ENCODE measurements at places on chromosomes 11 and 22.

- H3K27ac ChIP-seq, result no peak overlapping the region
- no peak overlapping the region for H3K4me3 ChIP-seq
- no peaks in the 10 kb centered on the region for H3K27me3 ChIP-seq
- no peaks in the 10 kb centered on the region for H3K36me3 ChIP-seq
Measured at GRCh38 chr11:75554258-75555022, 7.6 kb upstream of the SERPINH1 start.

- no peaks in the 10 kb centered on the region for H3K27me3 ChIP-seq
- no peaks in the 10 kb centered on the region for H3K4me1 ChIP-seq
- DNase-seq, result no peak
- no peak overlapping the region for H3K4me3 ChIP-seq
Measured at GRCh38 chr11:116658876-116659535, 113.8 kb downstream of the BUD13 start.

GRCh38 chr11:19978668-19979518 lies 181.4 kb downstream of the DBX1 start:
- DNase-seq, result peak; percentile 74
- H3K4me3 ChIP-seq, result no peak overlapping the region
- H3K27me3 ChIP-seq, result no peaks in the 10 kb centered on the region
- H3K4me1 ChIP-seq, result peaks cover 7% of the 10 kb centered on the region
- H3K27ac ChIP-seq, result no peak overlapping the region

DNA sequence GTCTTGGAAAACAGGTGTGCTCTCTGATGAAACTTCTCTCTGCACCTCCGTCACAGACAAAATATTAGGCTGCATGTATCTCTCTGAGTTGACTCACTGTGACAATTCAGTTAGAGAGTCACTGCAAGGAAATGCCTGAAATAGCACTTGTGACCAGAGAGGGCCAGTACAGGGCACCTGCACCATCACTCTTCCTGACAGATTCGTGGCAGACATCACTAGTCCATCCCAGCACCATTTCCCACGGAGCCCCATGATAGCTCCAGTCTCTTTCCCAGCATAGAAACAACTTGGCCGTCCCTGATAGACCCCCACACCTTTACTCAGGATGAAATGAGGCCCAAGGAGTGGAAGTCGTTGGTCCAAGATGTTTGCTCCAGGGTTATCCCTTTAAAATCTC lies 73.3 kb upstream of the ISX start:
- H3K27me3 ChIP-seq, result no peaks in the 10 kb centered on the region
- no peak overlapping the region for H3K4me3 ChIP-seq
- H3K4me1 ChIP-seq, result no peaks in the 10 kb centered on the region
- no peak overlapping the region for H3K27ac ChIP-seq

DNA sequence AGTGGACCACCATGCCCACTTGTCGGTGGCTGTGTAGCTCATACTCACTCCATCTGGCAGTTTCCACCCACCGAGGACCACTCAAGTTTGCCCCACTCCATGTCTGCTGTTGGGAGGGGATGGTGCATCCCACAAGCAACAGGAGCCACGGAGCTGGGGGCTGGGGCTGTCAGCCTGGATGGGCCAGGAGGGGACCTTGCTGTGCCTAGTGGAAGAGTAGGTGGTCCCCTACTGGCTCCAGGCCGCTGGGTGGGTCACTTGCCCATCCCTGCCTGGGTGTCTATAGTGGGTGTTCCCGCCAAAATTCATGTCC lies 57.0 kb downstream of the SMIM38 start:
- H3K4me3 ChIP-seq, result no peak overlapping the region
- H3K27ac ChIP-seq, result no peak overlapping the region
- no peaks in the 10 kb centered on the region for H3K36me3 ChIP-seq

GRCh38 chr11:116454020-116454645 lies 318.7 kb downstream of the BUD13 start:
- peaks cover 20% of the 10 kb centered on the region for H3K4me1 ChIP-seq
- H3K27me3 ChIP-seq, result no peaks in the 10 kb centered on the region
- no peak overlapping the region for H3K27ac ChIP-seq
- no peak overlapping the region for H3K4me3 ChIP-seq
- peak; percentile 80 for DNase-seq

DNA sequence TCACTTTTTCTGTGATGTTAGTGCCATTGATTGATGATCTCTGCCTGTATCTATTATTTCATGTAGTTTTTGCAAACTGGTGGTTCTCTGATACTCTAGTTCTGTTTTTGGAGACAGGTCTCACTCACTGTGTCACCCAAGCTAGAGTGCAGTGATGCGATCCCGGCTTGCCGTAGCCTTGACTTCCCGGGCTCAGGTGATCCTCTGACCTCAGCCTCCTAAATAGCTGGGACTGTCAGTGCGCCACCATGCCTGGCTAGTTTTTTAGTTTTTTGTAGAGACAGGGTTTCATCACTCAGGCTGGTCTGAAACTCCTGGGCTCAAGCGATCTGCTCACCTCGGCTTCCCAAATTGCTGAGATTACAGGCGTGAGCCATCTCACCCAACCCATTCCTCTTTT lies 16.4 kb downstream of the TEAD1 start:
- H3K4me3 ChIP-seq, result no peak overlapping the region
- H3K36me3 ChIP-seq, result no peaks in the 10 kb centered on the region
- H3K27ac ChIP-seq, result no peak overlapping the region
- H3K4me1 ChIP-seq, result peaks cover 63% of the 10 kb centered on the region
- no peak for DNase-seq

- no peaks in the 10 kb centered on the region for H3K36me3 ChIP-seq
- DNase-seq, result no peak
- H3K4me1 ChIP-seq, result no peaks in the 10 kb centered on the region
- no peak overlapping the region for H3K27ac ChIP-seq
Measured at GRCh38 chr11:35126000-35126878, 12.7 kb upstream of the CD44 start.

DNA sequence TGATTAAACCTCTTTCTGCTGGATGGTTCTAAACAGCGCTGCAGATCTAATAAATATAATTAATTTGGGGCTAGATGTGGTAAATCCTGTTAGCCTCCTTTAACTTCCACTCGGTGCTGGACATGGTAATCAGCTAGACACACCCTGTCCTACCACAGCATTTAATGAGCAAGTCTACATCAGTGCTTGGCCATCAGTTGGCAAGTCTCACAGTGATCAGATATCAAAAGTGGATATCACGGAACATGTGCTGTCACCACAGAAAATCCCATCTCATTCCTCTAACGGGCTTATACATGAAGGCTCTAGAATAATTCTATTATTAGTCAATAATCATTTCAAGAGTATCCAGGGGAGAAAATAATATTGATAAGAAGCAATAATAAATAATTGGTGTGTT lies 5.6 kb upstream of the USP28 start:
- H3K4me3 ChIP-seq, result no peak overlapping the region
- no peaks in the 10 kb centered on the region for H3K36me3 ChIP-seq
- H3K4me1 ChIP-seq, result peaks cover under 1% of the 10 kb centered on the region
- no peaks in the 10 kb centered on the region for H3K27me3 ChIP-seq
- no peak for DNase-seq

DNA sequence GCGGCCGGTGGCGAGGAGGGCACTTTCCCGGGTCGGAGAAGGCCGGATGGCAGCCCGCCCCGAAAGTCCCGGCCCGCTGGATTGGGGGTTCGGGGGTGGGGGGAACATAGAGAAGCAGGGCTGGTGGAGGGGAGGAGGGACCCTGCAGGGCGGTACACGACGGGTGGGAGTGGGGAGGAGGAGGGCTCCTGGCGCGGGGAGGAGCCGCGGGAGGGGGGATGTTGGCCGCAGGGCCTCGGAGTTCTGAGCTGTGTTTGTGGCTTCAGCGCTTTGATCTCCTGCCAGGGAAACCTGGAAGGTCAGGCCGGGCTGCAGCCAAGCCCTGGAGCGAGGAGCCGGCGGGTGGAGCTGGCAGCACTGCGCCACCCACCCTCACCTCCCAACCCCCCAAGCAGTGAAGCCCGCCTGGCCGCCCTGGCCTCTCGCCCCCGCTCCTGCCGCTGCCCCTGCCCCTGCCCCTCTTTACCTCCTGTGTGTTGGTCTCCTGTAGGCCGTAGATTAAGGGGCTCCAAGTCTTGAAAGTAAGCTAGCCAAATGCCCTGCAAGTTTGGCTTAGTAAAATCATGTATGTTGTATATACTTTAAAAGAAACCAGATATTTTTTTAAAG lies 30.9 kb downstream of the C22orf31 start:
- no peak overlapping the region for H3K4me3 ChIP-seq
- peaks cover 24% of the 10 kb centered on the region for H3K4me1 ChIP-seq
- H3K36me3 ChIP-seq, result no peaks in the 10 kb centered on the region
- DNase-seq, result peak; percentile 95
- no peaks in the 10 kb centered on the region for H3K27me3 ChIP-seq
- H3K27ac ChIP-seq, result peak overlapping the region; percentile 95

DNA sequence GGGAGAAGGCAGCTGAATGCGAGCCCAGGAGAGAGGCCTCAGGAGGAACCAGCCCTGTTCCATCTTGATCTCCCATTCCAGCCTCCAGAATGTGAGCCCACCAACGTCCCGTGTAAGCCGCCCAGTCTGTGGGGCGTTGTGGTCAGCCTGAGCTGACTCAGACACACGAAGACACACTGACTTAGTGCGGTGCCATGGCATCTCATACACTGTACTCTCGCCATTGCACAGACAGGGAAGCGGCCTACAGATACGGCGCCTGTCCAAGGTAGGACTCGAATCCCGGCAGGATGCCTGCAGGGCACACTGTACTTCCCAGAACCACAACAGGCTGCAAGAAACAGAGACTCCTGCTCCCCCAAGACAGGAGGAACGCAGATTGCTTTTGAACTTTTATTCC lies 179.6 kb downstream of the CTTN start:
- no peaks in the 10 kb centered on the region for H3K36me3 ChIP-seq
- no peak overlapping the region for H3K27ac ChIP-seq
- H3K4me3 ChIP-seq, result no peak overlapping the region
- DNase-seq, result no peak
- no peaks in the 10 kb centered on the region for H3K4me1 ChIP-seq

DNA sequence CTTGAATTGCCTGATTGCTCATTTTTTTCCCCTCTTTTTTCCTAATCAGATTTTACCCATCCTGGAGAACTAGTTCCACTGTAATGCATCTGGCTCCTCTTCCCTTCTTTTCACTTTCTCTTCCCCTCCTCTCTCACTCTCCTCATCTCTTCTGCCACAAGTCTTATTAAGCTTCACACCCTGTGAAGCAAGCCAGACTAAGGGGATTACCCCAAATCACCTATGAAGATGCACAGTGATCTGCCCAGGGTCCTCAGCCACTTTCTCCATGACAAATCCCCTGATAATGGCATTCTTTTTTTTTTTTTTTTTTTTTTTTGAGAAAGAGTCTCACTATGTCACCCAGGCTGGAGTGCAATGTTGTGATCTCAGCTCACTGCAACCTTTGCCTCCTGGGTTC lies 11.2 kb downstream of the UBASH3B start:
- H3K4me1 ChIP-seq, result no peaks in the 10 kb centered on the region
- H3K27ac ChIP-seq, result no peak overlapping the region
- H3K36me3 ChIP-seq, result peaks cover 4% of the 10 kb centered on the region

DNA sequence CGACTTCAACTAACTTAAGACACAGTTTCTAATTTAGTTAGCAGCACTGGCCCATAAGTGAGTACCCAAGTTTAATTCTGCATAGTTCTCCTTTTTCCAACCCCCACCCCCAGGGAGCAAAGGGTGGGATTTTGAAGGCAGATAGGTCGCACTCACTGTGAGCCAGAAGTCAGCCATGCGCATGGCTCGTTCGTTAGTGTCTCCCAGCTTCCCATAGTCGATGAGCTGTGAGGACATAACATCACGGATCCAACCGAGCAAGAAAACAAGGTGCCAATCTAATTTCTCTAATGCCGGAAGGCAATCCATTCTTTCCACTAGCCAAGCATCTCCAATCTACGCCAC lies 577 bp downstream of the MRPL17 start:
- no peak for DNase-seq
- H3K36me3 ChIP-seq, result peaks cover 4% of the 10 kb centered on the region
- peak overlapping the region; percentile 98 for H3K4me3 ChIP-seq
- H3K4me1 ChIP-seq, result peaks cover 8% of the 10 kb centered on the region

GRCh38 chr11:131745405-131745804 lies 375.0 kb downstream of the NTM start:
- no peak overlapping the region for H3K27ac ChIP-seq
- DNase-seq, result no peak
- no peak overlapping the region for H3K4me3 ChIP-seq
- no peaks in the 10 kb centered on the region for H3K36me3 ChIP-seq
- no peaks in the 10 kb centered on the region for H3K4me1 ChIP-seq

DNA sequence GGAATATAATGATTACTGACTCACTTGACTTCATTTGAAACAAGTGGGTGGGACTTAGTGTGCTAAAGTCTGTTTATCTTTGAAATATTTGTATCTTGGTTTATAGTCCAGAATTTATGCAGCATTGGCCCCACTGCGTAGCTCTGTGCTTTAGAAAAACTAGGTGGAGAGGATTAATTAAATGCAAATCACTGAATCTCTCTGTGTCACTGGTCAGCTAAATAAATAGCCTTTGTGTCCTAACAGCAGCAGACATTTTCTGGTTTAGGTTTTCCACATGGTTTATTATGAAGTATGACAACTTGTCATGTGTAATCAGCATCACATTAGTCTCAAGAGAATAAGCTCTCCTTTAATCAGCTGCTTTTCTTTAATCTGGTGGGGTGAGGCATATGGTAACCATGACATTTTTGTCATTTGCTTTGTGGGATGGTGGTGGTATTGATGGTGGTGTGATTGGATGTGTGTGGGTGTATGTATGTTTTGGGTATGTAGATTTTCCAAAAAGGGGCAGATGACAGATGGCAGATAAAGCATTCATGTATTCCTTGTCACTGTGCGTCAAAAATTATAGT lies 33.9 kb downstream of the BCL2L13 start:
- no peak for DNase-seq
- no peaks in the 10 kb centered on the region for H3K4me1 ChIP-seq
- H3K27me3 ChIP-seq, result no peaks in the 10 kb centered on the region
- H3K27ac ChIP-seq, result no peak overlapping the region
- no peak overlapping the region for H3K4me3 ChIP-seq
- H3K36me3 ChIP-seq, result peaks cover 2% of the 10 kb centered on the region

- no peaks in the 10 kb centered on the region for H3K27me3 ChIP-seq
- no peaks in the 10 kb centered on the region for H3K4me1 ChIP-seq
- no peak overlapping the region for H3K27ac ChIP-seq
- H3K36me3 ChIP-seq, result no peaks in the 10 kb centered on the region
Measured at GRCh38 chr22:38941488-38941987, 15.9 kb upstream of the APOBEC3A start.

GRCh38 chr11:10414659-10415058 lies 40.4 kb upstream of the AMPD3 start:
- peak; percentile 27 for DNase-seq
- H3K27ac ChIP-seq, result no peak overlapping the region
- H3K36me3 ChIP-seq, result no peaks in the 10 kb centered on the region
- no peak overlapping the region for H3K4me3 ChIP-seq
- H3K4me1 ChIP-seq, result no peaks in the 10 kb centered on the region
- H3K27me3 ChIP-seq, result no peaks in the 10 kb centered on the region

DNA sequence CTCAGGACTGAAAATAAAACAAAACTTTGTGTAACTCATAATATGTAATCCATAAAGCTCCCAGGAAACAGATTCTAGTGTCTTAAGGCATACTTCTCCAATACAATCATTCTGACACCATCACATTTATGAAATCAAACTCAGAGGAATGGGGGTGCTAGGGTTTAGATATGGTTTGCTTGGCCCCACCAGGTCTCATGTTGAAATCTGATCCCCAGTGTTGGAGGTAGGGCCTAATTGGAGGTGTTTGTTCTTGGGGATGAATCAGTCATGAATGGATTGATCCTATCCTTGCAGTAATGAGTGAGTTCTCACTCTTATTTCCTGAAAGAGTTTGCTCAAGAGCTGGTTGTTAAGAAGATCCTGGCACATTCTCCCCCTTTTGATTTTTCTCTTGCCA lies 380.9 kb downstream of the ETS1 start:
- no peak overlapping the region for H3K27ac ChIP-seq
- no peaks in the 10 kb centered on the region for H3K27me3 ChIP-seq
- no peaks in the 10 kb centered on the region for H3K36me3 ChIP-seq

- H3K36me3 ChIP-seq, result no peaks in the 10 kb centered on the region
- DNase-seq, result no peak
- no peaks in the 10 kb centered on the region for H3K27me3 ChIP-seq
- no peak overlapping the region for H3K27ac ChIP-seq
Measured at GRCh38 chr11:126704096-126704495, 296.5 kb downstream of the KIRREL3 start.
